ENCODE measurements at places on chromosomes 13 and 19.

DNA sequence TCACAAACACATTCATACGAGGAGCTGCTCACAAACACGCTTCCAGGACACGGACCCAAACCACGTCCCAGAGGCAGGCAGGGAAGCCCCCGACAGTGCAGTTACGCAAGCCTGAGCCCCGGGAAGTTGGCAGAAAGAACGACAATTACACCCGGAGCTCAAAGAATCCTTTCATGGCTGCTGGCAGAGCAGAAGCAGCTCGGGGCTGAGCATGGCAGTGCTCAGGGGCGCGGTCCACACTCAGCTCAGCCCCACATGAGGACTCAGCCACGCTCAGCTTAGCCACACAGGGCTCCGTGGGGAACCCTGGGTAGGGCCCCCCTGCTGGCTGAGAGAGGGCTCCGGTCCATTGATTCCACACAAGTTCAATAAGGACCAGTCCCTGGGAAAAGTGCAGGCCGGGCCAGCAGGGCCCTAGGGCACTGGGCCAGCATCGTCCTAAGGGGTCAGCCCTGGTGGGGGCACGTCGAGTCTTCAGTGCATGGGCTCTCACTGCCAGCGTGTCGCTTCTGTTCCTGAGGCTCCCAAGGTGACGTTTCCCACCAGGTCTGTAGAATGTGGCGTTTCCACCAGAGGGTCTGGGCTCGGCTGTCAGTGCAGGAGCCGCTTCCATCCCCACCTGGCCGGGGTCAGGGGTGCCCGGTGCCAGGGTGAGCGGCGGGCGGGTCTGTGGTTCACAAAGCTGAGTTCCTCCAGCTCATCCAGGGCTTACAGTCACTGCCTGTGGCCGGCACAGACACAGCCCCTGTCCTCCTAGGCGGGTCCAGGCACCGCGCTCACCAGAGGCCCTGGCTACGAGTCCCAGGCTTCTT lies 23.1 kb downstream of the GAS6 start:
- DNase-seq: no peak

DNA sequence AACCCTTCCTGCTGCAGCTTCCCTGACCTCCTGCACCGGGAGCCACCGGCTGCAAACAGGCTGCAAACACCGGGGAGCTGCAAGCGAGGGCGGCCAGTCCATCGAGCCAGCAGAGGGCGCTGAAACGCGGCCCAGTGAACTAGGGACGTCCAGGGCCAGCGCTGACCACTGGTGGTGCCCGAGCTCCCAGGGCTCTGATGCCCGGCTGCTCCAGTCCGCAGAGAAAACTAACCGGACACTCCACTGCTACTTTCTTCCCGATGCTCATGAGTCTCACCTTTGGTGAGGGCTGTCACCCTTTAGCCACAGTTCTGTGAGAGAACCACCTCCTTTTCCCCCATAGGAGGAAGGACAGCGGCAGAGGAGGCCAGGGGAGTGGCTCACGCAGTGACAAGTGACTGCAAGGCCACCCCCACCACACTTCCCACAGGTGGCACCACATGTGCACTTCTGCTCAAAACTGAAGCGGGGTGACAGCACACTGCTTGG lies 82.8 kb upstream of the MTIF3 start:
- DNase-seq: no peak

DNA sequence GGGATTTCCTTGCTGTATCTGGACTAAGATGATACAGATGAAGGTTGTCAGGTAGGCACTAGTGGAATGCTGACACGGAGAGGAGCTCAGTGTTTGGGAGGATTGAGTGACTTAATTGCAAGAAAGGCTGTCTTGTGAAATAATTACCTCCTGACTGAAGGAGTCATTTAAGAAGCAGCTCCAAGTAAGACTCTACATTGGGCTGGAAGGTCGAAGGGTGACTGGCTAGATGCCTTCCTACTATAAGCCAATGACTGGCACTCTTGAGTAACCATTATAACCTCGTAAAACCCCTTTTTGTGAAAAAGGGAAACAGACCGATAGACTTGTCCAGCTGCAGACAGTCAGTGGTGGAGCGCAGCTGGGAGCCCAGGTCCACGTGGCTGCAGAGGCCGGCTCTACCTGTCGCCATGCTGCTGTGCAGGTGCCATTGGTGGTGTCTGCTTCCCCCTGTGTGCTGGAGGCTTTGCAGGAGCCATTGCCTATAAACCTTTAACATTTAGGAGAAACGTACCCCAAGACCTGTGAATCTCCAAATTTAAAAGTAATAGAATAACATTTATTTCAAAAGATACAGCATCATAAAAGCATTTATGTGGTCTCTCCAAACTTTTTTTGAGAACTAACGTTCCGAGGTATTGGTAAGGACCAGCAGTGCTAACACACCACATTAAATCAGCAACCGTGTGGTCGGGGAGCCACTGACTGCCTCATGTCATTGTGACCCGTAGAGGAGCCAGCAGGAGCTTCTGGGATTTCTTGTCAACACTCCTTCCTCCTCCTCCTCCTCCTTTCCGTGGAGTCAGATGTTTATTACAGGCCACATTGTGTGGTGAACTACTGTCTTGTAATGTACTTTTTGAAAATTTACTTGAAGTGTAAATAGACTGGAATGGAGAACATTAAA lies 80.4 kb upstream of the TEX29 start:
- no peak for DNase-seq

DNA sequence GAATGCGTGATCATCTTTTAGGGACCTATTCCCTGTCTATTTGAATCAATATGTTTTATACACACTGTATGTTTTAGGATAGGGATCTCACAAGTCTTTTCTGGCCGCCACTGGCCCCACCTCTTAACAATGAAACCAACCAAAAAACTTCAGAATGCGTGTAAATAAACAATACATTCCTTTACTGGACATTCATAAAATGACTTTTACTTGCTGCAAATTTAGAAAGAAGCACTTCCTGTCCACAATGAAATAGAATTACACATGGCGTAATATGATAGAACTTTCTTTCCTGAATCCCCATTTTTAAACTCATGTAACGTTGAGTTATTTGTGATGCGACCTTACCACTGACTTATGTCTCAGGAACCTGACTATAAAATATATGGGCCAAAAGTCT lies 233.6 kb downstream of the SLITRK6 start:
- no peak for DNase-seq
